Stimulated activated CD8-positive, alpha-beta memory T cell treated with anti-CD3 and anti-CD28 coated beads, Interleukin-15, amount 100 ng/mL, for 4 hours (primary cell): ENCODE measurements at places on chromosomes 12 and 14.
A peak's percentile ranks its signal among the peaks of the same experiment; 100 is the strongest.

- peak; percentile 76 for DNase-seq
Measured at GRCh38 chr12:96399120-96399918, 920 bp downstream of the CDK17 start.

DNA sequence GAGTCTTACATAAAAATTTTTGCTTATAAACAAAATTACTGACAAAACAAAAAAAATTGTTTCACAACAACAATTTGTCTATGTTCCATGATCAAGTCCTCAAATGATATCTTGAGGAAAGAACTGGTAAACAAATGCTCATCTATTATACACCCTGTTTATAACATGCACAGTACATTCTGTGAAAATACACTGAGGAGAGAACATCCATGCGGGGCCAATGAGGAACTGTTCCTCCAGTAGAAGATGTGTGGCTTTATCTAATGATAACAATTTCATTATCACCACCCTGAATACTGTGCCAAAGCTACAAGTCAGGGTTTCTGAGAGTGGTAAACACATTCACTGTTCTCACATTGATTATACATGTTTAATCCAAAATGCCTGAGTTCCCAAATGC is 10.8 kb downstream of the MLH3 start:
- DNase-seq = no peak

DNA sequence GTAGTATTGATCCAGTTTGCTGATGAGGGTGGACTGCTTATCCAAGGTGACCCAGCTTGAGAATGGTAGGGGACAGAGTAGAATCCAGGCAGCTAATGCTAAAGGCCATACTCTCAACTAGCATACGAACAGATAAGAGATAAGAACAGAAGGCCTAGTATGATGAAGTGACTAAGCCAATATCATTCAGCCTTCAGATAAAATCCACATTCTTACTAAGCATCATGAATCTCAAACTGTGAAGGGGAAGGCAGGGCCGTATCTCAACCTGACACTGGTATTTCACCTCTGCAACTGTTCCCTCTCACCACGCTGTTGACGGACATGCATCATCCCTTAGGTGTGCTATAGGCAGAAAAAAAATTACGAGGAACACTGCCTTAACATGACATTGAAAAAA is 8.1 kb upstream of the CKAP4 start:
- DNase-seq = no peak

DNA sequence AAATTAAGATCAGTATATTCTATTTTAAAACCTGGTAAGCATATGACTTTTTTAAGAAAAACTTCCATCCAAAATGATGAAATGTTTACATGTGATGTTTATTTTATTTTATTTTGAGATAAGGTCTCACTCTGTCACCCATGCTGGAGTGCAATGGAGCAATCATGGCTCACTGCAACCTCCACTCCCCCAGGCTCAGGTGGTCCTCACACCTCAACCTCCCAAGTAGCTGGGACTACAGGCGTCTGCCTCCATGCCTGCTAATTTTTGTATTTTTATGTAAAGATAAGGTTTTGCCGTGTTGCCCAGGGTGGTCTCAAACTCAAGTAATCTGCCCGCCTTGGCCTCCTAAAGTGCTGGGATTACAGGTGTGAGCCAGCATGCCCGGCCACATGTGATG is 141.8 kb downstream of the ZFP36L1 start:
- DNase-seq = no peak

GRCh38 chr12:108327621-108328344 is 11.3 kb downstream of the CMKLR1 start:
- DNase-seq = no peak
